Adipocyte (in vitro differentiated cells): ENCODE measurements at places on chromosomes 7 and 10.
A peak's percentile ranks its signal among the peaks of the same experiment; 100 is the strongest.

- no peak for DNase-seq
Measured at GRCh38 chr7:97078023-97078969, 39.2 kb upstream of the SDHAF3 start.

DNA sequence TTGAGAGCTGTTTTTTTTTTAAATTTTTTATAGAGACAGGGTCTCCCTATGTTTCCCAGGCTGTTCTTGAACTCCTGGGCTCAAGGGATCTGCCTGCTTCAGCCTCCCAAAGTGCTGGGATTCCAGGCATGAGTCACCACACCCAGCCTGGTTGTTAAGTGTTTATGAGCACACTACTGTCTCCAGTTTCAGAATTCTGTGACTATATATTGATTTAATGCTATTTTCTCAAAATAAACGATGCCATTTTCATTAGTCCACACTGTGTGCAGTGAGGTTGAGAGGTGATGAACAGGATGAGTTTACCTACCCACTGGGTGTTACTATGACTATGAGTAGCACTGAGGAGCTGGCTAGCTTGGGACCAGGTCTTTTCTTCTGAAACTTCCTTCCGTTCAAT lies 110.9 kb upstream of the FAM180A start:
- peak; percentile 22 for DNase-seq

GRCh38 chr7:155531681-155532080 lies 14.7 kb downstream of the CNPY1 start:
- DNase-seq = no peak

DNA sequence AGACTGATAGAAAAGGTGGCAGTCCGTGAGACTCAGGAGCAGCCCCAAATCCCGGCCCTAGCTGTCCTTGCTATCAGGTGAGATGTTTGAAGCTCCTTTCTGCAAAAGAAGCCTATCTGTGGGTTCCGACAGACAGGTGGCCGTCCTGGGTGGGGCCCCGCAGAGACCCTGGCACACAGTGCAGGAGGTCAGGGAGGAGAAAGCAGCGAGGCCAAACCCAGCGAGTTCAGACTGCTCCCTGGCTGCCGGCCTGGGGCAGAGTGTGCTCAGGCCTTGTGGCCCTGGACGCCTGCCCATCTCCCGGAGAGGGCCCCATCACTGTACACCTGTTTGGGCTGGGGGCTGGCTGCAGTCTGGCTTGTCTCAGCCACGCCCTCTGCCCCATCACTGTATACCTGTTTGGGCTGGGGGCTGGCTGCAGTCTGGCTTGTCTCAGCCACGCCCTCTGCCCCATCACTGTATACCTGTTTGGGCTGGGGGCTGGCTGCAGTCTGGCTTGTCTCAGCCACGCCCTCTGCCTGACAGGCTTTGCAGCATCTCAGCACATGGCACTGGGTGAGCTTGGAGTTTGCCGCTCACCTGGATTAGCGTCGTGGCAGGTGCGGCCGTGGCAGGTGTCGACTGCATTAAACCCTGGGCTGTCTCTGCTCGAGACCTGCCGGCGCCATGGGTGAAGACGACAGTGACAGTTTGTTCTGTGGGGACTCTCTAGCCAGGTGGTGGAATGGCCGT lies 11.8 kb upstream of the PRKAR1B start:
- no peak for DNase-seq

DNA sequence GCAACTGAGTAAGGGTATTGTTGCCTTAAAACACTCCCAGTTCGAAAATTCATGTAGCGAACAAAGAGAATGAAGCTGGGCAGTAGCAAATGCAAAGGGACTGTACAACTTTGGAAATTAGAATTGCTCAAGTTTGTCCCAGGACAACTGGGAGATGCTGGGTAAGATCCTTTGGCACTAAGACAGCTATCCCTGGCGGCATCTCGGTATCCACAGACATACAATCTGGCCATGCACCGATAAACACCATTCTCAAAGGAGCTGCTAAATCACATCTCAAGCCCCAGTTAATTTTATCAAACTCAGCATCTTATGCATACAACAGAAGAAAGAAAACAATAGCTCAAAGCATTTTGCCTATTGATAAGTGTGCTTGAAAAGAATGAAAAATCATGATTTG lies 177.3 kb downstream of the AMPH start:
- DNase-seq = no peak

- DNase-seq = no peak
Measured at GRCh38 chr10:124892905-124893304, 49.0 kb upstream of the ZRANB1 start.

DNA sequence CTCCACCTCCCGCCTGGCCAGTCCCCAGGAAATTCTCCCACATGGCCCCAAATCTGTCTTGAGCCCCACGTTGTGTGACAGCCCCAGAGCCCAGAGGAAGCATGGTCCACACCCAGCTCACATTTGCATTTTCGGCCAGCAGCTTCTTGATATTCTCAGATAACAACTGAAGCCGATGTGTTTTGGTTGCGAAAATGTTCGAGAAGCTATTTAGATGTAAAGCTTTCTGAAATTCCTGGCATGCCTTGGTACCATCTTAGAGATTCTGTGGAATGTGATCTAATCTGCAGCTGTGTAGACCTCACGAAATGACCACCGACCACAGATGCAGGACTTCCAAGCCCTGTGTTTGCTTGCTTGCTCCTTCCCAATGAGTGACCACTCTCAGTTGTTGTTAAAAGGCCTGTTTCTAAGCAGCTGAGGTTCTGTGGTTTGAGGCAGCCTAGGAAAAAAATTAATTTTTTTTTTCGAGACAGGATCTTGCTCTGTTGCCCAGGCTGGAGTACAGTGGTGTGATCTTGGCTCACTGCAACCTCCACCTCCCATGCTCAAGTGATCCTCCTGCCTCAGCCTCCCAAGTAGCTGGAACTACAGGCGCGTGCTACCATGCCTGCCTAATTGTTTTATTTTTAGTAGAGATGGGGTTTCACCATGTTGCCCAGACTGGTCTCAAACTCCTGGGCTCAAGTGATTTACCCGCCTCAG lies 8.8 kb downstream of the SLC4A2 start:
- DNase-seq = peak; percentile 44

DNA sequence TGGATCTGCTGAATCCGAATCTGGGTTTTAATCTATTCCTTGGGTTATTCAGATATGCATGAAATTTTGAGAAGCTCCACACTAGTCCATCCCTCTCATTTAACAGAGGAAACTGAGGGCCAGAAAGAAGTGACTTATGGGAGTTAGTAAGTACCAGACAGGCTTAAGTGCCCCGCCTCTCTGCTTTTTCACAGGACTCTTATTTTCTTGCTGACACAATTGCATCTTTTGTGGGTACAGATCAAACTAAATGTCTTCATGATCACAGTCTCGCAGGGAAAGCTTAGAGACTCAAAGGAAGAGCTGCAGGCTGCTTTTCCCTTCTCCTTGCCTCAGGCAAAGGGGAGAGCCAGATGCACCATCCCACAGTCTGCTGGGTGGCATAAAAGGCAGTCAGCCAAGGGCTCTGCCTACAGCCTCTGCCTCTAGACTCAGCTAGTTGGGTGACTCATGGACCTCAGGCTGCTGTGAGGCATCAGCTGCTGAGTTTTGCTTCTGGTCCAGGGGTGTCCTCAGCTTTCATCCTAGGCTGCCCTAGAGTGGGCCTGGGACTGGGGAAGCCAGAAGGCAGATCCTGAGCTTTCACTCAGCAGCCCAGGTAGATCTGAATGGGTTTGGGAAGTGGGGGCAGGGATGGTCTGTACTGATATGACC lies 11.6 kb downstream of the GOLGA7B start:
- peak; percentile 78 for DNase-seq

DNA sequence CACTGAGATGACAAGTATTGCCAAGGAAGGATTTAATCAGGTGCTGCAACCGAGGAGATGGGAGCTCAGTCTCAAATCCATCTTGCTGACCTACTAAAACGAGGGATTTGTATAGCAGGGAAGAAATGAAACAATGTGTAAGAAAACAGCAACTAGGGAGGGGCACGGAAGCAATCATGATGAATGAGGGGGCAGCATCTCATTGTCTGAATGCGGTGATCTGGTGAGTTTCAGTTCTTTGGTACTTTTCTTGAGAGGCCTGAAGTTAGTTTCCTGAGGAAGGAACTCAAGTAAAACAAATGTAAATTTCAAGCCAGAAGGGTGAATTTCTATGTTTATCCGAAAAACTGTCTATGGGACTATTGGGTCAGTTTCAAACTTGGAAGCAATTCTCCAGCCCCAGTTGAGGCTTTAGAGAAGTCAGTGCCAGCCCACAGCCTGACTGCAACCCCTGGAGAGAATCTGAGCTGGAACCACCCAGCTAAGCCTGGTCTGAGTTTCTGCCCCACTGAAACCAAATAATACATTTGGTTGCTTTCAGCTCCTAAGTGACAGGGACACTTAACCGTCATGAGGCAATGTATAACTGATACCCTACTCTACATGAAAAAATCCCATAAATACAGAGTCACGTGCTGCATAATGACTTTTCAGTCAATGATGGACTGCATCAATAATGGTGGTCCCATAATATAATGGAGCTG lies 45.8 kb upstream of the TNS3 start:
- no peak for DNase-seq

DNA sequence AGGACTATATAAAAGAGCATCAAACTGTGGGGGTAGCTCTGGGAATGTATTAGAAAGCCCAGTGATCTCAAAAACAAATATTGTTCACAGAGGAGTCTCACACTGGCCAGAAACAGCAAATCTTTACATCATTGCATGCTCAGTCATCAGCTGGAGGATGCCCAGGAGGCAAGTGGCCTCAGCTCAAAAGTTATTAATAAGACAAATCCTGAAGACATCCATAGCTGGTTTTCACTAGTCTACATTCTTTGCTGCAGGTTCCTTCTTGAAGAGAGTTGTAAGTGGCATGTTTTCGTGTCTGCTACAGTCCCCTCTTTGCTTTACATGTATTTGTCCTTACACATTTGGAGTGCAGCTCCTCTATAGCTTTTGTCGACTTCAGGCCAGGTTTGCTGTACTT lies 8.6 kb upstream of the CCDC7 start:
- peak; percentile 29 for DNase-seq

DNA sequence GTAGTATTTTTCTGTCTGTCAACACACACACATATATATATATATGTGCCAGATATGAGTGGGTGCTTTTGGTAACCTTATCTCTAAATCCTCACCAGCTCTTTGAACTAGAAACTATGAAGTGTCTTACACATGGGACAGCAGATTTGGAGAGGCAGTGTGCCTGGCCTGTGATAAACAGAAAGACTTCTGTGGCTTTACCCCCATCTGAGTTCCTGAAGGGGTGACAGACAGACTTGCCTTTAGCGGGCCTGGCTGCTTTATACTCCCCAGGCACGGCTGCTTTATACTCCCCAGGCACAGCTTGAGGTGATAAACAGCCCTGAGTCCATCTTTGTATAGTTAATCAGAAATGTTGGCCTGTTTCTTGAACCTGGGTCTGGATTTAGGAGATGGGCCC lies 5.6 kb downstream of the BAG3 start:
- no peak for DNase-seq

GRCh38 chr10:113853578-113854012 lies 287 bp downstream of the DCLRE1A start:
- DNase-seq = no peak

DNA sequence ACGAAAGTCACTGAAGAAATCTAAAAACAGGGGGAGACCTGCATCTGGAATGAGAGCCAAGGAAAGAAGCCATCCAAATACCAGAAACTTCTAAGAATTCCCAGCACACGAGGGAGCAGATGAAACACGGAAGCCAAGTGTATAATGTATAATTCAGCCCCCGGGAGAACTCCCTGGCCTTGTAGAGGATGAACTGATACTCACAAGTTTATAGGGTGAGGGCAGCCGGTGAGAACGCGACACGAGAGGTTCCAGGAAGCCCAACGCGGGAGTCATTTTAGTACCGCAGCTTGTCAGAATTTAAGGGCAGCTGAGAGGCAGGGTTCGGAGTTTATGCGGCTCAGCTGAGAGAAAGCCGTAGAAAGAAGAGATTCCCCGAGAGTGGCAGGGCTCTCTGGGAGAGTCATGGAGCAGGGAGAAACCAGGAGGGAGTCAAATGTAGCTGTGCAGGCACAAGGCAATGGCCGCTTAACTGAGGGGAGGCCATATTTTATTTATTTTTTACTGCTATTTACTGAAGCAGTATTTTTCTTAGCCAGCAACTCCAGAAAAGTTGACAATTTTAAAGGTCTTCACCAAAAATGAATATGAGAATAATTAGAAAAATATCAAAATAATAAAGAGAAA lies 164.0 kb downstream of the NPSR1 start:
- no peak for DNase-seq

GRCh38 chr7:158447506-158448171 lies 140.0 kb downstream of the PTPRN2 start:
- DNase-seq = no peak

- DNase-seq = peak; percentile 81
Measured at GRCh38 chr10:43396061-43396927, 12.7 kb downstream of the HNRNPF start.

DNA sequence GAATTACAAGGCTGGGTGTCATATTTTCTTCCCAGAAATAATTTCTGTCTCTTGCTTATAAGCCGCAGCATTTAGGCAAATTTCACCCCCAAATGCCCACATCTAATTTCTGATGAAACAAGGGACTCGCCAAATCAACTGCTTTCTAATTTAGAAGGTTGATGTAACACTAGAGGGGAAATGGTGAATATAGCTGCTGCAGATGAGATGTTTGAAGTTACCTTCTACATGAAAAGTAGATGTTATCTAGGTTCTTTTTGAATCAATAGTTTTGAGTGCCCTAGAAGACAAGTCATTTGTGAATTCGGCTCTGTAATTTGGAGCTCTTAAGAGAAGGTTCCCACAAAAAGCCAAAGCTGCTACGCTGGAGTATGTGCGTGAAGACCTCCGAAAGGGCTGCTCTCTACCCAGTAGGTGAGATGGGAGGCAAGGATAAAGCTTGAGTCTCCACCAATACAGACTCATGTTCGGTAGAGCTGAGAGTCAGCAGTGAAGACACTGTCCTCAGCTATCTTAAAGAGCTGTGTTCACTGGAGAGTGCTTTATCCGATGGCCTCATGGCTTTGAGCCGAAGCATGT lies 99.5 kb downstream of the FANK1 start:
- no peak for DNase-seq

DNA sequence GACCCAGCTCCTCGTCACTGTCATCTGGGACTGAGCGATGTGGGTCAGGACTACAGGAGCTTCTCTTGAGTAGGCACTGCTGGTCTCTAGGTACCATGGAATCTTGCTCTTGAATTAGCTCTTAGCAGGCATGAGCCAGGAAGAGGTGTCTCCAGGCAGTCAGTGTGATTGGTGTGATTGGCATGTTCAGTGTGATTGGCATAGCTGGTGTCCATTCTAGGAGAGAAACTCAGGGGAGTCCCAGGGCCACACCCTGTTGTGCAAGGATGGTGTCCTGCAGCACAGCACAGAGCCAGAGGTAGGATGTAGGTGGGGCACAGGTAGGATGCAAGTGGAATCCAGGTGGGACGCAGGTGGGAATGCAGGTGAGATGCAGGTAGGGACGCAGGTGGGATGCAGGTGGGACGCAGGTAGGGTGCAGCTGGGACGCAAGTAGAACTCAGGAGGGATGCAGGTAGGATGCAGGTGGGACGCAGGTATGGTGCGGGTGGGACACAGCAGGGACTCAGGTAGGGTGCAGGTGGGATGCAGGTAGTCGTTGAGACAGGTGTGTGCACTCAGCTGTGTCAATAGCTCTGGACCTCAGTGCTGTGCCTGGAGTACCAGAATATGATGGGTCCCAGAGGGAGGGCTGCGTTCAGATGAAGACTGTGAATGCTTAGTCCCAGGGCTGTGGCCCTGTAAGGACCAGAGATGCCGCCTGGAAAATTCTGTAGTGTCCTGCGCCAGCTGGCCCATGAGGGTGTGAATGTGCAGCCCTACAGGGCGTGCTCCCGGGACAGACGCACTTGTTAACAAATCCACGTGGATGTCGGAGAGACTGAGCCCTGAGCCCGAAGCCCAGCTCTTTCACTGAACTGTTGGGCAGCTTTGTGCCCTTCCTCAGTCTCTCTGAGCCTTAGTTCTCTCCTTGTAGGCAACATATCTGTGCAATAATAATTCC lies 248.2 kb upstream of the PITRM1 start:
- DNase-seq = no peak
